Neural crest cell (in vitro differentiated cells): ENCODE measurements at places on chromosomes 2 and 18. TPM values are rescaled to one million over a fixed set of nuclear protein-coding genes. Genes with fewer than 3 reads are reported as not detected.

Gene REEP1
- 12.0 and 12.3 TPM in 2 replicates for total RNA-seq

Gene AGXT
- total RNA-seq = not detected in 2 replicates

Gene COL4A3
- not detected in 2 replicates for total RNA-seq

Gene DLX1
- total RNA-seq = 48.9 and 51.5 TPM in 2 replicates

Gene EGR4
- total RNA-seq = not detected in 2 replicates

Gene FOXI3
- 0.12 TPM in 1 of 2 replicates, not detected in the other for total RNA-seq

Gene SPC25
- total RNA-seq = 39.3 and 40.8 TPM in 2 replicates

Gene CNRIP1
- 36.6 and 37.3 TPM in 2 replicates for total RNA-seq

Gene RTP5
- not detected in 2 replicates for total RNA-seq

Gene PIEZO2
- 15.5 and 17.0 TPM in 2 replicates for total RNA-seq

DNA sequence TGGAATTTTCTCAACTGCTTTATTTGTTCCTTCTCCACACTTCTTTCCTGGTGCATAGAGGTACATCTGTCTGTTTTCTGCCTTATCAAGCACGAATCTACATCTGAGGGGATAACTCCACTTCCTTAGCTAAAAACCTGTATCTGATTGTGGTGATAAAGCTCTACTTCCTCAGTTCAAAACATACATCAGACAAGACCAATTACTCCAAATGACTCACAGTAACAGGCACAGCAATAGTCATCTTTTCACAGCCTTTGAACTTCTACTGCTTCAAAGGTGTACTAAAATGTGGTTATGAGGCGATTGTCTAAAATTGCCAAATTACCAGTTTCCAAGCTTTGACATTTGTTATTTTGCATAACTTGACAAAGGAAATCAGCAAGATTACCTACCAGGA lies 803.6 kb upstream of the ZEB2 start:
- DNase-seq = no peak

DNA sequence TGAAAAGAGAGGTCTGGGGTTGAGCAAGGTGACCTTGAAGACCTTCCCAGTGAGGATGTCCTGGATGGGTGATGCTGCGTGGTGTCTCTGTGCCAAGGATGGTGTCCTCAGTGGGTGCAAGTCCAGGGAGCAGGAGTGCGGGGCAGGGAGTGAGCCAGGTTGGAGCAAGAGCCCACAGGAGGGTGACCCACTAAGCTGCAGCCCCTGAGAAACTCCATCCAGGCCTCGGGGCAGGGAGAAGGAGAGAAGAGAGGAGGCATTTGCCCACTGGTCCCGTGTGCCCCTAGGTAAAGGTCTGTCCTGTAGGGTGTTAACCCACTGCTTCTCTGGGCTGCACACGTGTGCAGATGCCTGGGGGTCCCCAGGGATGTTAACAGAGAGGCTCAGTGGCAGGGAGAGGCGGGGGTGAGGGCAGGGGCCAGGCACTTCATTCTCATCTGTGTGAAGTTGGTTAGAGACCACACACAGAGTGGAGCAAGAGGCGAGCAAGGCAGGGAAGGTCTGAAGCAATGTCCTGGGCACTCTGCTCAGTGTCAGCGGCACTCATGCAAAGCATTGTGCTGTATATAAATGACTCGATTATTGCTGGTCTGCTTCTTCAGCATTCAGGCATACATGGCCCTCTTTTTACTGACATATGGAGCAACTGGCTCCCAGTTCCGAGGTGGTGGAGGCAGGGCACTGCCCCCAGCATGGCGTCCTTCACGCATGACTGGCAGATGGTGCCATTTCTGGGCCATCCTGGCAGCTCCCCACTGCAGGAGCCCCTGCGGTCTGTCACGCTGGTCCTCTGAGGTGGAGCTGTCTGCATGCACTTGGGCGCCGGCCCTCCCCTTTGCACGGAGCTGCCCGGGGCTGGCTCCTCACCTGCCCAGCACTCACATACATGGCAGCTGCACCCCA lies 117.2 kb upstream of the HS6ST1 start:
- no peak for DNase-seq

DNA sequence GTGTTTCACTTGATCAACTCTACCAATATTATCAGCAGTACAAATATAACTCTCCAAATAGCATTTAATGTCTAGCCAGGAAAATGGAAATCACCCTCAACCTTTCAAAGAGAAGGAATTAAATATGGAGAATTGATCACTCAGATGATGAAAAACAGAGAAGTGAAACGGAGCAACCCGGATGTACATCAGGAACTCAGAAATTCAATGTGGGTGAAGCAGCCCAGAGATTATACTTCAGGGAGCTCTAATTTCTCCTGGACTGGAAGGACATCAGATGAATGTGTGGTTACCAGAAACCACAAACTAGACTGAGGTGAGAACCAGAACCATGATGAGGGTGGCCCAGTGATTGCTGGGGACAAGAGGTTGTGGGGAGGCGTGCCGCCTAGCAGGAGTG lies 35.5 kb upstream of the COBLL1 start:
- DNase-seq = no peak

DNA sequence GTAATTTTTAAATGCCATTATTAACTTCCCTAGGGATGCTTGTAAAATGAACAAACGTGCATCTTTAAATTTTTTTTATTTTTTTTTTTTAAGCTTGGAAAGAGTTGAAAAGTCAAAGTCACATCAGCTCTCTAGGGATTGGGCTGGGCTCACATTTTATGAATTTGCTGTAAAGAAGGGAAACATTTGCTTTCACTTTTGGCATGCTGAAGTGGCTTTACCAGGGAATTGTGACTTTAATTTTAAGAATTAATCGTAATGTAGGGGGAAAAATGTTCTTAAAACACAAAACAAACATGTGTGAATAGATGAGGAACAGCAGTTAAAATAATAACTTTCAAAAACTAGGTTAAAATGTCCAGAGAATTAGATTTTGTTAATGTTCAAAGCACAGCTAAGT lies 123.0 kb downstream of the AGAP1 start:
- no peak for DNase-seq

GRCh38 chr18:60894254-60894945 lies 438.8 kb upstream of the CDH20 start:
- no peak for DNase-seq

DNA sequence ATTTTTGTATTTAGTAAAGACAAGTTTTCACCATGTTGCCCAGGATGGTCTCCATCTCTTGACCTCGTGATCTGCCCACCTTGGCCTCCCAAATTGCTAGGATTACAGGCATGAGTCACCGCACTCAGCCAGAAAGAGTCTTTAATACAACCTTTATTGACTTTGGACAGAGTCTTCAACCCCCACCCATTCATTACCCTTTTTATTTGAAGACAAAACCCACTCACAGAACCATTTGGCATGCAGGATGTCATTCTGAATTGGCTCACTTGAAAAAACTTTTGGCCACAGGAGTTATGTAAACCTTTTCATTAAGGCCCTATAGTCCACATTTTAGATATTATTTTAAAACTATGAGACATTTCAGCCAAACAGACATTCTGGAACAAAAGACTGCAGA lies 217.9 kb upstream of the RND3 start:
- DNase-seq = no peak

DNA sequence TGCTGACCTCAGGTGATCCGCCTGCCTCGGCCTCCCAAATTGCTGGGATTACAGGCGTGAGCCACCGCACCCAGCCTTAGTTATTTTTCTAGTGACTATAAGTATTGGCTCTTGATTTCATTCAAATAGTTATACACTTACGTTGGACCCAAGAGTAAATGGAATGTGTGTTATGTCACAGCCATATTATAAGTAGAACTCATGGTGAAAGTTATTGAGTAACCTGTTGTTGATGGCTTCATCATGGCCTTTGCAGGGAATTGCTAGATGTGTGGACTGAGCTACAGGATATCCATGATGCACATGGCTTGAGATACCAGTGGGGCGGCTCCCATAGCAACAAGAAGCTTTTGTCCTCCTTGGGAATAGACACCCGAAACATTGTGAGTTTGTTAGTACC lies 44.7 kb downstream of the AFTPH start:
- DNase-seq = no peak

- DNase-seq = no peak
Measured at GRCh38 chr18:57920036-57920435, 116.9 kb upstream of the ATP8B1 start.

- DNase-seq = no peak
Measured at GRCh38 chr2:56502616-56503015, 318.8 kb downstream of the CCDC85A start.

DNA sequence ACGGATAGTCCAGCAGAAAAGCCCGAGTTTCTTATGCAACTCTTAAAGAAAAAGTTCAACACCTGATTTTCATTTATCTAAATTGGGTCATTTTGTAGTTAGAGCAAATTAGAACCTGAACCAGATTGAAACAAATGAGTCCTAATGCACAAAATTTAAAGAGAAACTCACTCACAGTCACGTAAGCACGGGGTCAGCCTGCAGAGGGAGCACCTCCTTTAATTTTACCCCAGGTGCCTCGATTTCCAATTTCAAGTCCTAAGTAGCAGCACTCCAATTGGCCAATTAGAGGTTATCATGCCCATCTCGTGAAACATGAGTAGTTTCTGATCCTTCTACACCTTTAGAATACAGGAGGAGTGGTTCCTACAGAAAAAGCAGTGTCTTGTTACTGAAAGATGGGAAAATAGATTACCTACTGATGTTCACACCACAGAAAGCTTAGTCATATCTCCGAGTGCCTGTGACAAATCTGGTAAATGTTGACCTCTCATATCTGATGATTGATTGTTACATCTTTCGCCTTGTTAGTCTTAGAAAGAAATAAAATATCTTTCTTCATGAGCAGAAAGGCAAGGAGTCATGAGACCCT lies 1929.8 kb upstream of the LRRTM1 start:
- no peak for DNase-seq

DNA sequence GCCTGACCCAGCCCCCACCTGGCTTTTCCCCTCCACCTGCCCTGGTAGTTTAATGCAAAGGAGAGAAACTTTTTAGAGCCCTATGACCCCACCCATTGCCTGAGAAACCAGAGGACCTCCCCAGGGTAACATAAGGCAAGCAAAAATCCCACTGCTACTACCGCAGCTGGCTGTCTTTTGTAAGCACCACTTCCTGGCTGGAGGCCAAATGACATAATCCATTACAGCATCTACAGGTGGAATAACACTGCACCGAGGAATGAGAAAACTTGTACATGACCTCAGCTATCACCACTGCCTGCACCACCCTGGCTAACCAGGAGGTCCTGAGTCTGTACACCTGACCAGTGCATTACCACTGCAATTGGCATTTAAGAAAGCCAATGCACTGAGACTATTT lies 149.6 kb upstream of the GALNT5 start:
- no peak for DNase-seq

DNA sequence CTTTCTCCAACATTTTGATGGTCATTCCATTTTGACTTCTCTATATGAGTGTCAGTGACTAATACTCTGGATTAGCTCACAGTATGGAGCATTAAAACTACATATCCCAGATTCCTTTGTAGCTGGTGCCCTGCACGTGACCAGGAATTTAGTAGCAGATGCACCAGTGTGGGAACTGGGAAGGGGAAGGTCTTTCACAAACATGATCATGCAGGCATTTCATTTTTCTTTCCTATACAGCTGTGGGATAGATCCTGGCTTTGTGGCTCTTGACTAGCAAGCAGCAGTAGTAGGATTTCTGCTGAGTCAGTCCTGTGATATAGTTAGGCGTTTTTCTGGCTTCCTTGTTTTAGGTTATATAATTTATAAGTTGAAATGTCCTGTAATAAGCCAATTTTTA lies 971.0 kb upstream of the CDH2 start:
- DNase-seq = no peak

DNA sequence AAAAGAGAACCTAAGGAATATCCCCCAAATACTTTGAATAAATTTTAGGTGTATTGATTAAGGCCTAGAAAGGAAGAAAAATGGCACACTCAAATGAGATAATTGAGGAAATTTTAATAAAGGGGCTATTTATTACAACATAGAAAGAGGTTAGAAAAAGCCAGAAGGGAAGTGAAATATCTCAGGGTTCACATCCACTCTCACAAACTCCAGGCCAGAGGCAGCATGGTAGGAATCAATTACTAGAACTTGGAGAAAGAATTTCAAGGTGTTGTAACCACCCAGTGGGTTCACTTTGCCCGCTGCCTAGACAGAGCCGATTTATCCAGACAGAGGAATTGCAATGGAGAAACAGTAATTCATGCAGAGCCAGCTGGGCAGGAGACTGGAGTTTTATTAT lies 617.5 kb upstream of the ACVR2A start:
- no peak for DNase-seq

GRCh38 chr2:109123586-109124201 lies 5.3 kb upstream of the SH3RF3 start:
- no peak for DNase-seq

- no peak for DNase-seq
Measured at GRCh38 chr2:189293164-189293563, 113.6 kb upstream of the COL5A2 start.

GRCh38 chr2:100655936-100656534 lies 93.2 kb downstream of the PDCL3 start:
- no peak for DNase-seq

DNA sequence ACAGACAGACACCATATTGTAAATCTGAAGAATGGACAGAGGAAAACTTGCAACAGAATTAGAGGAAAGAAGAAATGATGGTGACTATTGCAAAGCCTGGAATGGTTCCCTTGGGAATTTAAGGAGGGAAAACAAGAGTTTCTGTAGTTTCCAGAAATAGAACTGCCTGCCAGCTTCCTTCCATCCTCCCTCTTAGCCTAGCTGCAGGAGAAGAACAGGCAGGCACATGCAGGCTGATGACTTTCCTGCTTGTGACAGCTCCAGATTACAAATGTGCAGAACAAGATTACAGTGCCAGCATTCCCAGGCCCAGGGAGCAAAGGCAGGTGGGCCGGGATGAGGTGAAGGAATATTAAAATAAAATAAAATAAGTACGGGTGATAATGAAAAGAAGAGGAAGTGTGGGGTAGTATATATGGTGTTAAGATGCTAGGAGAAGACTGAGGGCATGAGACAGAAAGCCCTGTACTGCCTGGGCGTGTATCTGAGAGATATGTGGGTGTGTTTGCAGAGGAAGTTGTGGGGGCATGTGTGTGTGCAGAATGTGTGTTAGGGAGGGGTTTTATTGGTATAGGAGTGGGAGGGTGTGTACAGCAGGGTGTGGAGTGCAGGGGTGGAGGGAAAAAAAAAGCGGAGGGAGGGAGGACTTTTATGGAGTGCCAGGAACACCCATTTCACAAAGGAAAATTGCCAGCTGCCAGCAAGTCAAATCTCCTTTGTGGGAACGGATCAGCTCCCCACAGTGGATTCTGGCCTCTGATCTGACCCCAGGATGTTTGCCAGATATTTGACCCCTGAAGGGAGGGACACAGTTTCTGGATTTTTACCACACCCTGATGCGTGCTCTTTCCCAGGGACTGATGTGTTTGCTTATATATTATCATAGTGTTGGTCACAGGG lies 43.9 kb upstream of the NEMP2 start:
- DNase-seq = no peak

- DNase-seq = no peak
Measured at GRCh38 chr18:9913151-9913525, 678 bp upstream of the VAPA start.
